ENCODE measurements at places on chromosomes 4 and X.

DNA sequence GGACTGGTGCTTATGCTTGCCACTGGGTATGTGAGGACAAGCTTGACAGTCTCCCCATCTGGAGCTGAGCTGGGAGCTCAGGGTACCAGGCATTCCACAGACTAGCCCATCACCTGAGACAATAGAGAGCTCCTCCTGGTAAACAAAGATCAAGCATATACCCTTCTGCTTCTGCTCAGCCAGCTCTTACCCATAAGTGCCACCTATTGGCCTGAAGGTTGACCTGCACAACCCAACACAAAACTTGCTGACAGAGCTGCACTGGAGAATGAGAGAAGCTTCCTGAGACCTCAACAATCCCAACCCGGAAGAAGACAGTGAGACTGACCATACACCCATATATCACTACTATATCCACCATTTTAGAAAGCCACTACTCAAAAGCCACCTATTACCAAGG is 1049.2 kb upstream of the INTU start:
- DNase-seq = no peak

GRCh38 chr4:85639946-85640345 is 165.0 kb downstream of the ARHGAP24 start:
- DNase-seq = no peak

- peak; percentile 37 for DNase-seq
Observed at GRCh38 chr4:153466949-153467896, 1.1 kb downstream of the TMEM131L start.

DNA sequence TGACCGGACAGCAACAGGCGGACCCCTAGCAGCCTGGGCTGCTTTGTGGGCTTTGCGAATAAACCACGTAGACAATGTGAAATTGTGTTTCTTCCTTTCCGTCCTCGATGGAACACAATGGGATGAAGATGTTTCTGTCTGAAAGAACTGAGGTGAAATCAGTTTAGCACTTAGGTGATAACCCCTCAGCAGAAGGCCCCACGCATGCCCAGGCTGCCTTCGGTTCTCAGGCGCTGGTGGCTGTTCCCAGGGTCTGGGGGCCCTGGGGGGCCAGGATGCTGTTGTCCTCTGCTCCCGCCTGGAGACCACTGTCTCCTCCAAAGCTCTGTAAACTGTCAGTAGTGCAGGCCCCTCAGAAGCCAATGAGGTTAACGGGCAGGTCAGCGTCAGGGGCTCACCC is 73.9 kb upstream of the HGFAC start:
- DNase-seq = no peak

- no peak for DNase-seq
Observed at GRCh38 chr4:42412251-42412650, 15.0 kb downstream of the SHISA3 start.

GRCh38 chr4:6221301-6221850 is 21.0 kb upstream of the JAKMIP1 start:
- DNase-seq = no peak

GRCh38 chrX:40263014-40263560 is 165.3 kb upstream of the BCOR start:
- no peak for DNase-seq

DNA sequence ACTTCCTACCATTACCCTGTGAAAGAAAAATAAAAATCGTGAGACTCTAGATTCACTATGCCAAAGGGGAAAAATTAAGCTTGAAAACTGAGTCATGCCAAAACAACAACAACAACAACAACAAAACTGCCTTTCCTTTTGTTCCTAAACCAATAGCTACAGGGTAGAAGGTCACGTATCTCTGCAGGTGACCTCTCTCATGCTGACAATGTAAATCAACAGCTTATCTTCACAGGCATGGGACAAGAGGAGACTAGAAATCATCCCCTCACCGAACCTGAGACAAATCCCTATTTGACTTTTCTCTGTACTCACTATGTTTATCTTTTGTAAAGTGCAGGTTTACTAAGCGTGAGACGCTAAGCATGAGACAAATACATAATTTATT is 20.5 kb upstream of the AADAT start:
- no peak for DNase-seq

- no peak for DNase-seq
Observed at GRCh38 chrX:18075603-18076002, 145.1 kb downstream of the BEND2 start.

GRCh38 chr4:169540774-169541173 is 71.6 kb downstream of the NEK1 start:
- no peak for DNase-seq

- no peak for DNase-seq
Observed at GRCh38 chr4:25993395-25994185, 79.6 kb downstream of the SMIM20 start.
